Dermis blood vessel endothelial cell (primary cell): ENCODE measurements at places on chromosomes 12 and 14.

- peak; percentile 73 for DNase-seq
These were observed 17.4 kb upstream of the B4GALNT3 start for GRCh38 chr12:442235-442884.

GRCh38 chr14:26905229-26905628, 307.4 kb upstream of the NOVA1 start:
- DNase-seq: no peak

DNA sequence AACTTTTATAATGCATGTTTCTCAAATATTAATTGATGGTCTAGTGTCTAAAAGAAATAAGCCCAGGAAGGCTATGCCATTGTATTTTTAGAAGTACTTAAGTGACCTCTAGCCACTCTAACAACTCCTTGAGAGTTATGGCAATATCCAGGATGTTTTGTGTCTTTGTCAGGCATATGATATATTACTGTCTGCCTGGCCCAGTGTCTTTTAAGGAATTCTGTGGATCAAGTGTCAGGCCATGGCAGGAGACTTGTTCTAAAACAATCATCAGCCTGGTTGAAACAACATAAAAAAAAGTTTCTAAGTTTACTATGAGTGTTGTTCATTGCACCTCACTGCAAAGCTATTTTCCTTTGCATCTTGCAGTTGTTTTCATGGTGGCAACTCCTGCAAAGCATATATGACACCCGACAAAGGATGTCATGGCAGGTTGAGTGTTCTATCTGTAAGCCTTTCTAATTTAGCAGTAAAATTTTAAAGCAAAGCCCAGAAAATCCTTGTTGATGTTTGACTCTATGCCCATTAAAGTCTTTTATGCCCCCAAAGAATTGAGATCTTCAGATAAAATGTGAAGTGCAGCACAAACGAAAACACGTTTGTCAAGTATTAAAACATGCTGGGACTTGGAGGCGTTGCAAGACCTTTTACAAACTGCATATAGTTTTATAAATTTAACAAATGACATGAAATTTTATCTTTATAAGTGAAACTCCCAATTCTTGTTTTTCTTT, 89.5 kb upstream of the SLC38A2 start:
- no peak for DNase-seq

GRCh38 chr12:117240081-117240755, 49.9 kb upstream of the FBXO21 start:
- DNase-seq: no peak

- peak; percentile 23 for DNase-seq
These were observed 32.8 kb upstream of the KLHL42 start for GRCh38 chr12:27747111-27747820.
